ENCODE measurements at places on chromosomes 1 and 21.

DNA sequence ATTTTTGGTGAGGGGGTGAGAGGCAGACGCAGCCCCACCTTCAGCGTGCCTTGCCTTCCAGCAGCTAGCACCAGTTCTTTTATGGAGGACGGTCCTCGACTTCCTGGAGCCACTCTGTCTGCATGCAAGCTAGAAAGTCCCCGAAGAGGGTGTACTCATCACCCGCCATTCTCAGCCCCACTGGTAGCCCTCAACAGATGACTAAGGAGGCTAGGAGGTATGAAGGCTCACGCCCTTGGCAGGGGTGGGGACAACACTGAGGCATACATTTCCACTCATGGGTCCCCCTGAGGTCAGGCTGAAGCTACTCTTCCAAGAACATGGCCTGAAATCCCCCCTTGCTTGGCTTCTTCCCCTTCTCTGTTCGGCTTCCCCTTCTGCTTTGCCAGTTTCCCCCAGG lies 8.9 kb upstream of the PTPRF start:
- DNase-seq, result no peak

GRCh38 chr21:45114072-45114471 lies 39.7 kb downstream of the ADARB1 start:
- no peak for DNase-seq

DNA sequence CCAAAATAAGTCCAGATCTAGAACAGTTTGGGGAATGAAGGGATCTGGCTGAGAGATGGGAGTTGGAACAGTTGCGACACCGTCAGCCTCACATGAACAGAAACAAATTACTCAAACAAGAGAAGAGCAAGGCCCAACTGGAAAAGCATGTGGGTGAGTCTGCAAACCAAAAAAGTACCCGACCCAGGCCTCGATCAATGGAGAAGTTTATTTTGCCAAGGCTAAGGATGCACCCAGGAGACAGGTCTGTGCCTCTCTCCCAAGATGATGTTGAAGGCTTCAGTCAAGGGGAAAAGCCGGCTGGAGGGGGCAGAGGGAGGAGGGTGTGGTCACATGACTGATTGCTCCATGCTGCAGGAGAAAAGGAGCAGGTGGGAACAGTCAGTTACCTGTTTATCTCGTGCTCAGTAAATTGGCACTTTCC lies 42.3 kb downstream of the KRTAP10-1 start:
- DNase-seq, result no peak

GRCh38 chr1:3186526-3186921 lies 117.5 kb downstream of the PRDM16 start:
- DNase-seq, result no peak

DNA sequence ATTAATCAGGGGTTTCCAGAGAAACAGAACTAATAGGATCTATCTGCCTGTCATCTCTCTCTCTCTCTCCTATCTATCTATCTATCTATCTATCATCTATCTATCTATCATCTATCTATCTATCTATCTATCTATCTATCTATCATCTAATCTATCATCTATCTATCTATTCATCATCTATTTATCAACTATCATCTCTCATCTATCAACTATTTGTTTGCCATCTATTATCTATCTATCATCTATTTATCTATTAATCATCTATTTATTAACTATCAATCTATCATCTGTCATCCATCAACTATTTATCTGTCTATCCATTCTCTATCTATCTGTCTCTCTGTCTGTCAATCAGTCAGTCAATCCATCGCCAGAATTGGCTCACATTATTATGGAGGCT lies 70.0 kb upstream of the MRPS6 start:
- no peak for DNase-seq

- no peak for DNase-seq
These were observed 29.2 kb downstream of the EYA3 start for GRCh38 chr1:28058971-28059878.

DNA sequence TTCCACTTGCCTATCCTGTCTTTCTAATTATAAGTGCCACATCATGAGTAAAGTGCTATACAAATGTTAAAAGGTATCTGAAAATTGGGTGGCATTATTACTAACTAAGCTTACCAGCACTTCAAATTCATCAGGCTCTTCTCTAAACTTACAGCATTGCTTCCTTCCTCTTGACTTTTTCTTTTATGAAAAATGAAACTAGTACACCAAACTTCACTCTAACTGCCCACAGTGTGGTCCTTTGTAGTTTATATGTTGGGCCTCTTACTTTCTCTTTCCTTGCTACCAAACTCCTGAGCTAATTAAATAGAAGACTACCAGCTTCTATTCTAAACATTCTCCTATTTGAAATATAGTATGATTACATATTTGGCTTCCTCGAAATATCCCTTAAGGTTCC lies 81.8 kb downstream of the NOTCH2 start:
- peak; percentile 10 for DNase-seq

DNA sequence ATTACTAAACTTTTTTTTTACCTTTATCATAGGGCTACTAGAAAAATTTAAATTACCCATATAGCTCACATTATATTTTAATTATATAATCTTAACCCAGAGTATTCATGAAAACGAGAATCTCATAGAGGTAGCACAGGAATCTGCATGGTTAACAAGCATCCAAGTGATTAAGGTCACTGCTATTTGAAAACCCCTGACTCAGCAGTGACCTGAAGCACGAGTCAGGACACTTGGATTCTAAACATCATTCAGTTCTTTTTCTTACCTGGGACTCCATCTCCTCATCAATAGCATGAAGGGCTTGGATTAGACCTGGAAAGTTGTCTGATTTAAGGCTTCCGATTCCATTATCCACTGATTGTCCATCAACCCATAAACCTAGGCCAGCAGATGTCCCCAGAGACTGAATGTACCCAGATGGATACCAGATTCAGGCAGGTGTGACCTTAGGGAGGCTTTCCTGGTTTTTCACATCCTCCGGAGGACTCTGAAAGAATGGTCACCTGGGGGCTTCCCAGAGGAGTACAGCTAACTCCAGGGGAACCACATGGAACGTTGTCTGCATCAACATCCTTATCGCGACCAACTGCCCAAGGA lies 174.3 kb downstream of the SETD4 start:
- no peak for DNase-seq
